ENCODE measurements at places on chromosomes 2 and 18.

DNA sequence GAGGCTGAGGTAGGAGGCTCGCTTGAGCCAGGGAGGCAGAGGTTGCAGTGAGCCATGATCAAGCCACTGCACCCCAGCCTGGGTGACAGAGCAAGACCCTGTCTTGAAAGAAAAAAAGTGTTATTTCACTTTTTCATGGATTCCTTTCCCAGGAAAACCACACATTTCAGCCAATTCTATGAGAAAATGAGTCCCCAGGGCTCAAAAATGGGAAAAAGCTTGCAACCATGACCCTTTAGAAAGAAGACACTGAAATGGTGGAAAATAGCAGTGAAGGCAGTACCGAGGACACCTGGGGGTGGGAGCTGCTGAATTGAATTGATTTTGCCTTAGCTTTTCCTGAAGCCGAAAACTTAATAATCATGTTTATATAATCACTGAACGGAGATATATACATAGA lies 284.2 kb upstream of the HDAC4 start:
- no peak for DNase-seq

DNA sequence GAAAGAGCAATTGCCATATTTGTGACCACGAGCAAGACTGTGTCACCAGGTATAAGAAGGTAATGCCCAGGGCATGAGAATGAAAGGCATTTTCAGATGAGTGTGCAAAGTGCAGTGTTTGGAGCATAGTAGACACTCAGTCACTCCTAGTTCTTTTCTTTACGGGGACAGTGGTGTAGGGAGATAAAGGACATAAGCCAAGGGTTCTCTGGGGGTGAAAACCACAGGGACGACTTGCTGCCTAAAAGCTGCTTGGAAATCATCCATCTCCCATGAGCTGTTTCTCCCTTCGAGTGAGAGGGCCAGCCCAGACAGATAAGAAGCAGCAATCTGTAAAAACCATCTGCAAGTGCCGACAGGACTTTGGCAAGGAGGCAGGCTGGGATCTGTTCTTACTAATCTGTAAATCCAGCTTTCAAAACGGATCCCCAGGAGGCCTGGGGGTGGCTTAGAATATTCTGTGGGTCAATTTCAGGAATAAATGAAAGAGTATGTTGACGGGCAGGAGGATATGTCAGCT lies 221.6 kb downstream of the LPIN1 start:
- peak; percentile 48 for DNase-seq

- no peak for DNase-seq
These were observed 123.1 kb downstream of the KYNU start for GRCh38 chr2:143000599-143000998.

DNA sequence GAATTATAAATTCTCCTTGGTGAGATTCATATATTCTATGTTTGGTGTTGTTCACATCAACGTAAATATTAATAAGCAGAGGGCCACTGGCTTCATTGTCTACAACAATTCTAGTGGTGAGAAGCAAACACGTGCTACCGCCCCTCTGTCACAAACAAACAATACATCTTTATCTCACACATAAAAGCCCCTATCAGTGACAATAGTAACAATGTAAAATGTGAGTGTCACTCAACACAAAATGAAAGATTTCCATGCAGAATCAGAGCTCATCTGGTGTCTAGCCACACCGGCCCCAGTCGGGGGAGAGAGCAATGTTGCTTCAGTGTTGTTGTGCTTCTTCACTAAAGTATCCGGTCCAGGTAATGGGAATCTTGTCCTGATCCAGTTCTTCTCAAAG lies 932.6 kb downstream of the SOCS6 start:
- no peak for DNase-seq

DNA sequence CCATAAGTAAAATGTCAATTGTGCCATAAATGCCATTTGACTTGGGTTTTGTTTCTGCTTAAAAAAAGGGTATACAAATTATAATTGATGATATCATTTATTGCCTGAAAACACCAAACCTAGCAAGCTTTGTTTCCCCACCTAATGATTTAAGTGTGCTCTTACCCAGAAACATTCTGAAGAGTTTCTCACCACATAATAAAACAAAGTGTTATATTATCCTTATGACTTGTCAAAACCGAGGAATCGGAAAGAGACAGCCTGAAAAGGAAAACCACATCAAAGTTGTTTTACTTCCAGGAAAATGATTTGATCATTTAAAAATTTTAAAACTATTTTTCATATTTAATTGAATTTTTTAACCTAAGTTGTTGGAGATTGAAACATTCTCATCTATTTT lies 170.5 kb upstream of the SLC39A10 start:
- peak; percentile 9 for DNase-seq

DNA sequence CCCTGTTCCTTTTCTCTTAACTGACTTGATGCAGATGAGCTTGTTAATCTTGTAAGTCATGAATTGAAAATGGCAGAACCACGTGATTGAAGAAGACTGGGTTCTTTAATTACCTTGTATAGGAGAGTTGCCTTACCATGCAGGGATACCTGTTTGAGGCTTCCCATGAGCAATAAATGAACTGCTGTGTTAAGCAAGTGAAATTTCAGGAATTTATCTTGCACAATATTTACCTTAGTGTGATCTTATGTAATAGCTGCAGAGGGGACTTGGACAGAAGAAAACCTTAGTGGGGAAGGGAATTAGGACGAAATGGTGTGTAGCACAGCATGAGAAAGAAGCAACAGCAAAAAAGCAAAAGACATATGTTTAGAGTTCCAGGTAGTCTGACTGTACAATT lies 384.0 kb upstream of the TMEFF2 start:
- DNase-seq: no peak

GRCh38 chr18:63433334-63433866 lies 11.1 kb upstream of the VPS4B start:
- no peak for DNase-seq

GRCh38 chr2:99678625-99679024 lies 188.8 kb upstream of the REV1 start:
- no peak for DNase-seq

DNA sequence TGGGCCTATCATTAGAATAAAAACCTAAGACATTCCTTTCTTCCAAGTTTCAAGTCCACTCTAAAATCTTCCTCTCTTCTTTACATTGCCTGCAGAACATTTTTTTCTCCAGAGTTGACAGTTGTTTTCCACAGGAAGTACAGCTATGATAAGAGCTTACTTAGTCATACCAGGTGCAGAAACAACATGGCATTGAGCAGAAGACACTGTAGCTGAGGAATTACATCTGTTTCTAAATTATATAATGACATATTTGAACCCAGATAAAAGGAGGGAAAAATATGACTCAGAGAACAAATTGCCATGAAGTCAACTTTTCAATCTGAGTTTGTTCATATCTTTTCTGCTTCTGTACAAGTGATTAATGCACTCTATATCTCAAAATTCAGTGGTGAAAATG lies 30.2 kb downstream of the CMPK2 start:
- DNase-seq: peak; percentile 64

GRCh38 chr2:37321029-37321682 lies 3.5 kb downstream of the PRKD3 start:
- DNase-seq: no peak

DNA sequence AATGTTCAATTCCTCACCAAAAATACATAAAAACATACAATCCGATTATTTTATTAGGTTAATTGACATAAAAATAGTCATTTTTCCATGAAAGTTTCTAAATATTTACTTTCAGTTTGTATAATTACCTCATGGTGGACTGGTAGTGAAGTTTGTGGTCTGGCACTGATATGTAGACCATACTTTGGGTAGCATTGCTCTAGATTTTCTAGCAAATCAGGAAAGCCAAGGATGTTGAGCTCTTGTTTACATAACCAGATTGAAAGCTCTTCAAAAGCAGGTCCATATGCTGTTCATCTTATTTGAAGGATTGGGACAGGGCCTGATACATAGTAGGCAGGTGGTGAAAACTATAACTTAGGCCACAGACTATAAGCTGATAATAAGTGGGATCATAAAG lies 61.8 kb downstream of the COMMD1 start:
- no peak for DNase-seq

DNA sequence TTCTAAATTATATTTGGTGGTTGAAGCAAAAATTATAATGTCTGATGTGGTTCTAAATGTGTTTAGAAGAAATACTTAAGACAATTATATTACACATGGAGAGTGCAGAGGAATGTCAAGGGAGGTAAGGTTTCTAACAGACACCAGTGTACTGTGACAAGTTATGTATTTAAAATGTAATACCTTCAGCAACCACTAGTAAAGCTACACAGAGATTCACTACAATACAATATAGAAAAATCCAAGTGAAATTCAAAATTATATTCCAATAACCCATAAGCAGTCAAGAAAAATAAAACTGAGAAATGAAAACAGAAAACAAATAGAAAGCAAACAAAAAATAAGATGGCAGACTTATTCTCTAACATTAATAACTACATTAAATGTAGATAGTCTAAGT lies 249.5 kb upstream of the KLHL14 start:
- DNase-seq: no peak

- no peak for DNase-seq
These were observed 174.4 kb downstream of the SEPTIN10 start for GRCh38 chr2:109439390-109439786.

DNA sequence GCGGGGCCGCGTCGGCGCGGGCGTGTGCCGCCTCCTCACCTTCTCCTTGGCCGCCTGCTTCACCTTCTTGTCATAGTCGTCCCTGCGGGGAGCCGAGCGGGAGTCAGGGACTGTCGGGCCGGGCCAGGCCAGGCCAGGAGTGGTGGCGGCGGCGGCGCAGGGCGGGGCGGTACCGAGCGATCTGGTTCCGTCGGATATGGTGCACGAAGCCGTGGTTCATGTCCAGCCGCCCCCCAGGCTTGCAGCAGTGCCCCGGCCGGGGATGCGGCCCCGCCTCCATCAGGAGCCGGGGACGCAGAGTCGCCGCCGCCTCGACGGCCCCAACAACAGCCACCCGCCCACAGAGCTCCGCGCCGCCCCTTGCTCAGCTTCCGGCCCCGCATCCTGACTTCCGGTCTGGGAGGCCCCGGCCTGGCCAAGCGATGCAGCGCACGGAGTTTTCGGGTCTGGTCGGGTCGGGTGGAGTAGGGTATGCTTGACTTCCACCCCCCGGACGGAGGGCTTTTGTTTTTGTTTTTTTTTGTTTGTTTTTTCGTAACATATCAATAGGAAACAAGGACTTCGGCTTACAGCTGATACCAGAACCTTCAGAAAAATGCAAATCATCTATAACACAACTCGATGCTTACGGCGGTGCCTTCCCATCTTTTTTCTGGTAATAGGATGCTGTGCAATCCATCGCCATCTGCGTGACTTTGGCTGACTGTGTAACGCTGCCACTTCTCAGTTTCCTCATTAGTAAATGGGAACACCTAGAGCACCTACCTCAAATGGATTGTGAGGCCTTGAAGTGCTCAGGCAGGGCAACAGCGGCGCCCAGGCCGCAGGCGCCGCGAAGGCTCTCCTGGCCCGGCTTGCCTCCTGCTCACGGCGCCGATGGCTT lies at the start of gene C2orf68:
TSS of gene C2orf68 (minus strand) at position 362 of the 883 bp plus-strand sequence. CDS start at position 280, 82 bp downstream.
- DNase-seq: peak; percentile 79

- no peak for DNase-seq
These were observed 298.2 kb downstream of the XIRP2 start for GRCh38 chr2:167186465-167186864.

DNA sequence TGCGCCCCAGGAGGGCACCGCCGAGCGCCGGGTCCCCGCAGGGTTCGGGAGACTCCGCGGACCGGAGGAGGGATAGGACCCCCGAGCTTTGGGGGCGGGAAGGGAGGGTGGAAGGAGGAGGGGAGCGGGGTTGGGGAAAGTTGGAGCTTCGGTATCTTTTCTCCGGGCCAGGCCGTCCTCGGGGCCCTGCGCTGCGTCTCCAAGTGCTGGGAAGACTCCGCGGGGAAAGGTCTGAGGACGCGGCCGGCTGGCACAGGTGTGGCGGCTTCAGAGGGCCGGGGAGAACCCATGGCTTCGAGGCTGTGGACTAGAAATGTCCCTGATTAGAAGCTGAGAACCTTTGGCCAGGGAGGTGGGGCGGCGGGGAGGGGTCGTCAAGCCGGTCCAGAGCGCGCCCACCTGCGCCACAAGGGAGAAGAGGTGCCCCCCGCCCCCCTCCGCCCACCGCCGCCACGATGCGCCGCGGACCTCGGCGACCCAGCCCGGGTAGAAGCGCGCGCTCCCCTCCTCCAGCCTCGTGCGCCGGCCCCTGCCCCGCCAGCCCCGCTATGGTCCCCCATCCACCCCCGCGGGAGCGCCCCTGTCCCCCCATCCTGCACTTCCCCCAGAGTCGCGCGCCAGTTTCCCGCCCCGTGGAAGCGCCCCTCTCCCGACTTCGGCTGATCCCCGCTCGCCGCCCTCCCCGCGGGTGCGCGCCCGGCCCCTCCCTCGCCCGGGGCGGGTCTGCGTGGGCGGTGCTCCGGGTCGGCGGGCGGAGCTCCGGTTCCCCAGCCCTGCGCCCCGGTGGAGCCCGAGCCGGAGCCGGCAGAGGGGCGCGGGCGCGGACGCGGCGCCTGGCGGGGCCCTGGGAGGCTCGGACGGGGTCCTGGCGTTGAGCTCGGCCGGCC lies at the start of gene SNTG2:
TSS of gene SNTG2 (plus strand) at position 770 of the 887 bp plus-strand sequence. CDS start 148 bp downstream, outside the sequence.
- DNase-seq: no peak

GRCh38 chr18:10901329-10901728 lies 248.0 kb downstream of the PIEZO2 start:
- DNase-seq: no peak

- peak; percentile 22 for DNase-seq
These were observed 811.8 kb upstream of the ACVR2A start for GRCh38 chr2:147033044-147033443.

DNA sequence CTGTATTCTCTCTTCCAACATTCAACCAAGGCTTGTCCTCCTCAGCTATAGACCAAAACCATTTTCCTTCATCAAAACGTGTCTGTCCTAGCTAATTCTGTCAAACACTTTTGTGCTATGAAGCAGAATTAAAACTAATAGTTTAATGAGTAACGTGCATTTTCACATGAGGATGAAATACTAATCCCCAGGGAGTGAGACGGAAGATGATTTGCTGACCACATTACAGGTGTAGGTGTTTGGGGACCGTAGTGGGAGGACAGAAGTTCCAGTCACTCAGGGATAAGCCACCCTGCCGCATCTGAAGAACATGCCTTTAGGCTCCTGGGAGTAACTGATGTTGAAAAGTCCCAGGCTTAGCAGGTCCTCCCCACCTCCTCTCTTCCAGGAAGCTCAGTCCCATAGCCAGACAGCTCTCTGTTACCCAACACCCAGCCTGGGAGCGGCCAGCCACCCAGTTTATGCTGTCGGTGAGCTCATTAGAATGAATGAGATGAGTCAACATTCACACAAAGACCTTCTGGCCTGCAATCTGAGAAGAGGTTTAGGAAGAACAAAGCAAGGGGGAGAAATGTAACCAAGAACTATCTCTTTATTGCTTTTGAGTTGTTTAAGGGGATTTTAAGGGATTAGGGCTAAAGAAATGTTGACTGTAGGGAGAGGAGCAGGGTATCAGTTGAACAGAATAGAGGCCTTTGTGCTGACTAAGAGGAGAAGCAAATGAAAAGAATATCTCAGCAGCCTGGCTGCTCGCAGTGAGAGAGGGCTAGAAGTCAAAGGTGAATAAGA lies 122.5 kb downstream of the FOXI3 start:
- peak; percentile 61 for DNase-seq

DNA sequence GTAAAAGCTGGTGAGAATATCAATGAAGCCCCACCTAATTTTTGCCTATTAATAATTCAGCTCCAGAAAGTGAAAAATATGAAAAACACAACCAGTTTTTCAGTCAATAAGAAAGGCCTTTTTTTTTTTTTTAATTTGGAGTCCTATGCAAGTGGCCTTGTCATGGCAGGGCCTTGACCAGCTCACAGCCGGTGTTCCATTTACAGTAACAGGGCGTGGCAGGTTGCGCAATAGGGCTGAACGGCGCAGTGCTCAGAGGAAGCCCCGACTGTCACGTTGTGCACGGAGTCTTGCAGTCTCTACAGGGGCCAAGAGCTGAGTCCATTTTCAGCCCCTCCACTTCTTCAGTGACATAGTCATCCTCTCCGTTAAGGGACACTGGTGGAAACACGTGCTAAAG lies 184.1 kb upstream of the FN1 start:
- peak; percentile 31 for DNase-seq
